ENCODE measurements at places on chromosomes 2 and 18.
A peak's percentile ranks its signal among the peaks of the same experiment; 100 is the strongest.

DNA sequence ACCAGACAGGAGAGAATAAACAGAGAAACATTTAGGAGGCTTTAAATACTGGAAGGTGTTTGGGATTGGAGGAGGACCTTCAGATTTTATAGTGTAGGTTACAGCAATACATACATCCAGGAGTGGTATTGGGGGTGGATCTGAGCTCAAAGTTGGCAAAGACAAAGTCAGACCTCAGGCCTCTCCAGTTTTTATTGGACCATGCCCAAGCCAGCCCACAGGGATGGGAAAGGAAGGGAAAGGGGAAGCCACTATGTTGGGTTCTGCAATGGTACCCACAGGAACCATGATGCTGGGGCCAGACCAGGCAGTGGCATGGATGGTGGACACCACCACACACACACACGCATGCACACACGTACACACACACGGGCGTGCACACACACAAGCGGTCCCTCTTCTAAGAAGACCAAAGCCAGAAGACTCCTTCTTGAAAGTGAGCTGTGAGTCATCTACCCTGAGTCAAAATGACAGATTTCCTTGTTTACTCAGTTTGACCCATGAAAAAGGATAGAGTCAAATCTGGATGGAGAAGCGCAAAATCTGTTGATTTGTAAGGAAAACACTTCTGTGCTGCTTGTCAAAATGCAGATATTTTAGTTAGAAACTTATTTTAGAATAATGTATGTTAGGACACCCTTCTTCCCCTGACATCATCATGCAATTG lies 87.9 kb downstream of the TRABD2A start:
- no peak for DNase-seq

GRCh38 chr2:137951586-137951985 lies 12.7 kb upstream of the HNMT start:
- no peak for DNase-seq

DNA sequence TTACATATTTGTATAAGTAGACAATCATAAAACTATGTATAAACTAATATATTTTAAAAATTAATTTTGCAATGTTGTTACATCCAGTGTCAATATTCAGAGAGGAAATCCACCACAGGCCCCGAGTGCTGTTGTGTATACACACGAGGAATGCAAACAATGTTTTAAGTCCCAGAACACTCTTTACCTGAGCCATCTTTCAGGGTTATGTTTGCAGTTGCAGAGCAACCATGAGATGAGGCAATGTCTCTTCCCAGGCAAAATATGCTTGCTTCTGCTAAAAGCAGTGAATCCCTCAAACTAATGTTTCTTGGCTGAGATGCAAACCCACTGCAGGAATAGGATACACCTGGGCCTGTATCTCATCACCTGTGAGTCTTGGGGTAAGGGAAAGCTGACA lies 91.3 kb downstream of the ASXL2 start:
- DNase-seq, result no peak

- peak; percentile 15 for DNase-seq
Measured at GRCh38 chr2:196331143-196331542, 159.8 kb upstream of the STK17B start.

DNA sequence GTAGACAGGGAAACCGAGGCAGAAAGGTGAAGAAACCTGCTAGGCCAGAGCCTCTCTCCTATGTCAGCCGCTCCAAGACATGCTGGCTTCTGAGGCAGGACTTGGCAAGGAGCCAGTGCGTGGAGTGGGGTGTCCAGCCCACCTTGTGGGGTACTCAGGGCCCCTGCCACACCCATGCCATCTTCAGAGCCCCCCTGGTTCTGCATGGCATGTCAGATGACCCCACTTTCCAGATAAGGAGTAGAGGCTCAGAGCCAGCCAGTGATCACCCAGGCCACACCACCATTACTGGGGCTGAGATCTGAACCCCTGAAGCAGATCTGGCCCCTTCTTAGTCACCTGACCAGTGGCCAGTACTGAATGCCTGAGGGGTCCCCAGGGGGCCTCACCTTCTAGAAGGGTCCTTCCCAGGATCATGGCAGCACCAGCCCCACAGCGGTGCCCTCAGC lies 14.7 kb downstream of the CROCC2 start:
- DNase-seq, result no peak

GRCh38 chr18:9737006-9737405 lies 28.9 kb downstream of the RAB31 start:
- no peak for DNase-seq

Data from Panc1 (cell line).